Activated T-cell treated with anti-CD3 and anti-CD28 coated beads for 48 hours (primary cell): ENCODE measurements at places on chromosomes 3 and 15.

- no peak for DNase-seq
Observed at GRCh38 chr3:111051354-111051753, 20.3 kb upstream of the NECTIN3 start.

- no peak for DNase-seq
Observed at GRCh38 chr15:93189561-93189960, 100.5 kb upstream of the RGMA start.

DNA sequence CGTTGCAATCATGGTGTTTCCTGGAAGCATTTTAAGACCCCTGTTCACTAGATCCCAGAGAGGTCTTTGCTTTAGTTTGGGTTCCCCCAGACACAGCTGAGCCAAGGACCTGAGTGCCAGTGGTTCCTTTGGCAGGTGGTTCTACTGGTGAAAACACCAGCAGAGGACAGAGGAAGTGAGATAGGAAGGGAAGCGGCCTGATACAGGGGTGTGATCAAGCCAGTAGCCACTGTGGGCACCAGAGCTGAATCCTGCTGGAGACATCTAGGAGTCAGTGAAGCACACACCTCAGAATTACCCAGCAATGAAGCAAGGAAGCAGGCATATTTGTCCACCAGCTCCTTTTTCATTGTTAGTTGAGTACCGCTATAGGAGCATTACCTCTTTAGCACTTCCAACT is 243.2 kb upstream of the NR2E3 start:
- no peak for DNase-seq

GRCh38 chr15:34847598-34847997 is 52.2 kb upstream of the ACTC1 start:
- DNase-seq: no peak

DNA sequence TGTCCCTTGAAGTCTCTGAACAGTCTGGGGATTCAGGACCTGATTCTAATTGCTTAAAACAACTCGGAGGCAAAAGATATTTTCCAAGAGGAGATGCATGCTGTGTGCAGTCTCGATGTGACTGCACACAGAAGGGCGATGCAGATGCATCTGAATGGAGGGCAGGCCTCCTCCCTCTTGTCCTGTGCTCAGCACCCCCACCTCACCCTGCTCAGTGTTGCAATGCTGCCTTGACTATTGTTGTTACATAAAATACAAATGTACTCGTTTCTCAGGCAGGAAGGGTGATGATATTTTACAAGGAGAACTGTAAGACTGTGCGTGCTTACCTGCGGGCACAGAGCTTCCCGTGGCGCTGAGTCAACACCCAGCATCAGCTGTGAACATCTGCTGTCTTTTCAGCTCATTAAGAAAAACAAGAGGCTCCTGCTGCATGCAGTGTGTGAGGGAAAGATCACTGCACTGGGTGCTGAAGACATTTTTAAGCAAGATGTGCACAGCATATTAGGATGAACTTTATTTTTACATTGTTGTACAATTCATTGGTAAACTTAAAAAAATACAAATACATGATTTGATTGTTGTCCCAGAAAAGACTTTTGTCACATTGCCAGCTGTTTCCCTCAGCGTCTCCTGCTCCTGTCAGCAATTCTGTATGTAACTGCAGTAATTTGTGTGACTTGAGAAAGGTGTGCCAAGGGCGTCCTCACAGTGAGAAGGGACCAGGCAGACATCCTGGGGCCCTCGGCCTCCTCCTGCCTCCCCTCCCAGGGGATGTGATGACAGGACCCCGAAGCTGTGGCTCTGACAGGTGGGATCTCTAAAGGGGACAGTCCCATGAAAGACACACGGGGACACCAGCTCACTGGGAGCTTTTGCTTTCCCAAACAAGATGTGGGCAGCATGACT is 56.3 kb upstream of the RPL32 start:
- no peak for DNase-seq

DNA sequence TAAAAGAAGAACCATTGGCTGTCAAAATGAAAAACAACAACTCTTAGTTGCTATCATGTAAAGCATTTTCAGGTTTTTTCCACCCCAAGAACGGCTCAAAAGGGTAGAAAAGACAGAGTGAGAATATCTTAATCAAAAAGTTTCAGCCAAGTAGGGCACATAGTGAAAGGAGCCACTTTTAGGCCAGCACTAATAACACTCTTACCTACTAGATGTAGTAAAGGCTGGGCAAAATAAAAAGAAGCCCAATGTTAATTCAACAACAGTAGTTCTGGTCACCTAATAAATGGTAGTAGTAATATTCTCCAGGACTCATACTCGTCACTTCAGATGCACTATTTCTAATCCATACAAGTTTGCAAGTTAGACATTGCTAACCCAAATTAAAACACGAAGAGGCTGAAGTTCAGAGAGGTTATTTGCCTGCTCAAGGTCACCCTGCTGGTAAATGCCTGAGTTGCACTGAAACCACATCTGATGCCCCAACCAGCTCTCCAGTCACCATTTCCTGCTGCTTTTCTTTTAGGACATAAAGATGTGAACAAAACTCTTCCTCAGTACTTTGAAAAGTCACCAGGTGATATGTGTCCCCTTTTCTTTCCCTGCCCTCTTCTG is 7.5 kb downstream of the GOLIM4 start:
- no peak for DNase-seq

DNA sequence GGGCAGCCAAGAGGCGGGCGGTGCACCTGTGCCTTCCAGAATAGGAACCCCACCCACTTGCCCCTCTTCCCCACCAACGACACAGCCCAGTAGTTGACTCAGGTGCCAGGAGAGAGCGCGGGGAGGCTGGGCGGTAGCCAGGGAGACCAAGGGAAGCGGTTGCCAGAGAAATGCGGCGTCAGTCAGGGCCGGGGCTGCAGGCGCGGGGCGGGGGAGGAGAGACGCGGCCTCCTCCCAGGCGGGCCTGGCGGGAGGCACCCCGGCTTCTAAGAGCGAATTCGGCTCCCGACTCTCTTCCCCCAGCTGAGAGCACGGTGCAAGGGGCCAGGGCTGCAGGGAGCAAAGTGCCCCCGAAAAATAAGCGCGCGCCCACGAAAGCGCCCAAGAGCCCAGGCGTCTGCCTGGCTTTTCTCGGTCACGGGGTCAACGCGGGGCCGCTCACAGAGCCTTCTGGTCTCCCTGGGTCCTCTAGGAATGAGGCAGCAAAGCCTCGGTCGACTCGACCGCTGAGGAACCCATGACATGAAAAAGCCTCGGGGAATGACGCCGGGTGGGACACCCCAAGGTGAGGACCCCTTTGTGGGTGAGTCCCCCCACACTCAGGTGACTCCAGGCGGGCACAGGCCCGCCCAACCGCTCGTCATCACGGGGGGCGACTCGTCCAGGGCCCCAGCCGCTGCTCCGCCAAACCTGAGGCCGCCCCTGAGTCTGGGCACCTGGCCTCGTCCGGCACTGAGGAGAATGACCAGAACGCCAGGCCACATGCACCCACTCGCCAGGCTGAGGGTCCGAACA is 716 bp downstream of the CPEB1 start:
- peak; percentile 9 for DNase-seq

GRCh38 chr3:159080256-159080655 is 278.4 kb downstream of the MFSD1 start:
- DNase-seq: no peak

DNA sequence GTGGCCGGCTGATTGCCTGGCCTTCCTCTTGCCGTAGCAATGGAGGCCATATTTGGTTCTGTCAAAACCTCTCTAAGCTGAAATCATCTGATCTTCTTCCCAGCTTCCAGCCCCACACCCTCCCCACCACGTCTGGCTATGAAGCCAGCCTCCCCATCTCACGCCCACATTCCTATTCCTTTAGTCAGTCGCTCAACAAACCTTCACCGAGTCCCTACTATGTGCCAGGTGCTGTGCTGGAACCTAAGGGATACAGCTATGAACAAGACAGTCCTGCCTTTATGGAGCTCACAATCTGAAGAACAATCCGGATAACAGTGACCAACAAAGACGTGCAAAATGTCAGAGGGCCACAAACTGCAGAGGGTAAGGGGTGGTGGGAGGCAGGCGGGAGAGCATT is 31.9 kb upstream of the SMAD6 start:
- DNase-seq: no peak

DNA sequence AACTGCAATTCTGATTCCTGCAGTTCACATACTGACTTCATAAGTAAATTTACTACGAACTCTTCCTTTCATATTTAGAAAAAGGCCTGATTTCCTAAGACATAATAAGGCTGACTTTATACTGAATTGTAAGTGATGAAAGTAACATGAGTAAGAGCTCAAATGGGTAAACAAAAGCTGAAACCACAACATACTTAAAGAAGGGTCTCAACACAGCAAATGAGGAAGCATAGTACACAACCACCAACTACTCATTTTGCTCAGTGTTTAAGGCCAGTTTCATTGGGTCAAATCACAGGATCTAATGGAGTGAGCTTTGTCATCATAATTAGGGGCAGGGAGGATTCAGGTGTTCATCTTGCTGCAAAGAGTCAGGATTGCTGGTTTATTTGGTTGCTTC is 81.4 kb downstream of the SETD2 start:
- DNase-seq: no peak

- DNase-seq: no peak
Observed at GRCh38 chr3:110381992-110382391, 689.6 kb upstream of the NECTIN3 start.

GRCh38 chr3:42262525-42262924 is 3.5 kb downstream of the CCK start:
- DNase-seq: no peak

- DNase-seq: no peak
Observed at GRCh38 chr3:134388788-134389485, 14.7 kb upstream of the AMOTL2 start.

- no peak for DNase-seq
Observed at GRCh38 chr3:131699001-131699400, 196.2 kb upstream of the MRPL3 start.

DNA sequence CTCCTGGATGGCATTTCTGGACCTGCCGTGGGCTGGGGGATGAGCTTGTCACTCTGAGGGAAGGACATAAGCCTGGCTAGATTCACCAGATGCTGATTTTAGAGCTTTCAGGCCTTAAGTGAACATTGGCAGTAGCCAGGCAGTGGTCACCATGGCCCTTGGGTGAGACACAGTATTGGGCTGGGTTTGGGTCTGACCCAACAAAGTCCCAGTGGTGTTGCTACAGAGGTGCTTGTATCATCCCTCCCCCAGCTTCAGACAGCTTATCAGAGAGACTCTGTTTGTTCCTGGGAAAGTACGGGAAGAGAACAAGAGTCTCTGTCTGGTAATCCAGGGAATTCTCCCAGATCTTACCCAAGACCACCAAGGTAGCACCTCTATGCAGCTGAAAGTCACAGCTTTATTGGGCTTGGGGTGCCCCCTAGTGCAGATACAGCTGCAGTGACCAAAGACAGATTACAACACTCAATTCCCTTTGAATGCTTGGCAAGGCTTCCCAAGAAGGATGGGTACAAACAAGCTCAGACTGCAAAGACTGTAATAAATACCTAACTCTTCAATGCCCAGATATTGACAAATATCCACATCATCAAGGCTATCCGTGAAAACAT is 9.8 kb upstream of the RUVBL1 start:
- peak; percentile 10 for DNase-seq

- DNase-seq: no peak
Observed at GRCh38 chr3:187098923-187099512, 40.3 kb downstream of the RPL39L start.

DNA sequence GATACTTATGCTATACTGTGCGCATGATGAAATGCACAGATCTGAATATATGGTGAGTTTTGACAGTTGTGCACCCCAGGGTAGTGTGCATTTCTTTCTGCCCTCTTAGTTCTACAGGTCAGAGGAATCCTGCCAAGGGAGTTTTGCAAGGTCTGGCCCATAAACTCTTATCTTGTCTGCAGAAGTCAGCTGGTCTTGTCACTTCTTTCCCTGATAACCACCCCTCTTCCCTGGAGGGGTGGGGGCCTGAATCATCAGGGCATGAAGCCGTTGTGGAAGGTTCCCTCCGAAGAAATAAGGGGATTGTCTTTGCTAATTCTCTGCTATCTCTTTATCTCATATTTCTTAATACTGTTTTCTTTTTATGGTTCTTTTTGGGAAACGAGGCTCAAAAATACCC is 30.4 kb downstream of the TRIM71 start:
- no peak for DNase-seq

GRCh38 chr3:45120359-45121158 is 25.6 kb downstream of the CDCP1 start:
- no peak for DNase-seq

- DNase-seq: no peak
Observed at GRCh38 chr15:77361456-77361855, 58.4 kb downstream of the PEAK1 start.

DNA sequence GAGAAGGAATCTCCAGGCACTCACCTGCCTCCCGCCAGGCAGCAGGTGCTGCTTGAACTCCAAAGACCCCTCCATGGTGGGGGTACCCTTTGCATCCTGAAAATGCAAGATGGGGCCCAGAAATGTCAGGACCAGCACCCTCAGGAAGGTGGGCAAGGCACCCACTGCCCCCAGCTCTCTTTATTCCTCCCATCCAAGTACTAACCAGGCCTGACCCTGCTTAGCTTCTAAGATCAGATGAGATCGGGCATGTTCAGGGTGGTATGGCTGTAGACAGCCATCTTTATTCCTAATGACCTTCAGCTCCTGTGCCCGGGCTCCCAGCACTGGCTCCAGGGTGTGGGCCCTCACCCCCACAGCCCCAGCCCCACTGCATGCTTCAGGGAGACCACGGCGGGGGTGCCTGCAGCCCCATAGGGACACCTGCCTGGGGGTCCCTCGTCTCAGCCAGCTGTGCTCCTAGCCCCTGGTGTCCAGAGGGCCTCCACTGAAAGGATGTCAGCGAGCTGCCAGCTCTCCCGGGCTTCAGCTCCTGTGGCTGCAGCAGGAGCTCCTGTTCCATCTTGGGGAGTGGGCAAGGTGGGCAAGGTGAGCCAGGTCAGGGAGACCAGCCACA is 13.2 kb downstream of the PLA2G4B start:
- DNase-seq: no peak

- no peak for DNase-seq
Observed at GRCh38 chr3:56111606-56112304, 356.5 kb downstream of the ERC2 start.

- no peak for DNase-seq
Observed at GRCh38 chr3:50241163-50241562, 5.2 kb downstream of the GNAI2 start.

- DNase-seq: no peak
Observed at GRCh38 chr3:19961960-19962359, 15.1 kb downstream of the RAB5A start.

GRCh38 chr3:141723255-141723654 is 14.8 kb upstream of the RNF7 start:
- no peak for DNase-seq

DNA sequence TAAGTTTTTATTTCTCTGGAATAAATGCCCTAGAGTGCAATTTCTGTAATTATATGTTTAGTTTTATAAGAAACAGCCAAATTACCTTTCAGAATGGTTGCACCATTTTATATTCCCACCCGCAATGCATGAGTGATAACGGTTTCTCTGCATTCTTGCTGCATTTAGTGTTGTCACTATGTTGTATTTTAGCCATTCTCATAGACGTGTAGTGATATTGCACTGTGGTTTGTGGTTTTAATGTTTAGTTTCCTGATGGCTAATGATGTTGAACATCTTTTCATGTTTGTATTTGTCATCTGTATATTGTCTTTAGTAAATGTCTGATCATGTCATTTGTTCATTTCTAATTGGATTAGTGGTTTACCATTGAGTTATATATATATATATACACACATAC is 73.0 kb upstream of the GOLIM4 start:
- DNase-seq: no peak

GRCh38 chr3:184307915-184308314 is 6.5 kb upstream of the EIF4G1 start:
- DNase-seq: no peak
